ENCODE measurements at places on chromosomes 13 and 19. TPM values are rescaled to one million over a fixed set of nuclear protein-coding genes. Genes with fewer than 3 reads are reported as not detected.

DNA sequence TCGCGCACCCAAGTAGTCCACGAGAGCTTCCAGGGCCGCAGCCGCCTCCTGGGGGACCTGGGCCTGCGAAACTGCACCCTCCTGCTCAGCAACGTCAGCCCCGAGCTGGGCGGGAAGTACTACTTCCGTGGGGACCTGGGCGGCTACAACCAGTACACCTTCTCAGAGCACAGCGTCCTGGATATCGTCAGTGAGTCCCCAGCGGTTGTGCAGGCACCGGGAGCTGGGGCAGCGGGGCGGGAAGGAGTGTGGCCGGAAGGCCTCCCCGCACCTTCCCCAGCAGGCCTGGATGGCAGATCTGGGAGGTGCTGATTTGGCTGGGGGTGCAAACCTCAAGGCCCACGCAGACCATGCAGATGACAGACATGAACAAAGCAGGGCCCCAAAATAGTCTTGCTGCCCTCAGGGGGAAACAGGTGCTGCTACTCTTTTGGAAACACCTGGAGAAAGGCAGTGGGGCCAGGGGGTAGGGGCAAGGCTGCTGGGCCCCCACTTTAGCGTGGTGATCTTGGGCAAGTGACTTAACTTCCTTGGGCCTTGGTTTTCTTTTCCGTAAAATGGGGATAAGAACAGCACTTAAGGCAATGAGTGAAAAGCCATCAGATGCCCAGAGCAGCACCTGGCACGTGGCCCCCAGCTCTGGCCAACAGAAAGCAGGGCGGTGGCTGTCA, 4.0 kb downstream of the MAG start:
- H3K4me1 ChIP-seq, result no peaks in the 10 kb centered on the region
- DNase-seq, result no peak
- H3K27ac ChIP-seq, result no peak overlapping the region
- no peak overlapping the region for H3K4me3 ChIP-seq
- H3K36me3 ChIP-seq, result no peaks in the 10 kb centered on the region

DNA sequence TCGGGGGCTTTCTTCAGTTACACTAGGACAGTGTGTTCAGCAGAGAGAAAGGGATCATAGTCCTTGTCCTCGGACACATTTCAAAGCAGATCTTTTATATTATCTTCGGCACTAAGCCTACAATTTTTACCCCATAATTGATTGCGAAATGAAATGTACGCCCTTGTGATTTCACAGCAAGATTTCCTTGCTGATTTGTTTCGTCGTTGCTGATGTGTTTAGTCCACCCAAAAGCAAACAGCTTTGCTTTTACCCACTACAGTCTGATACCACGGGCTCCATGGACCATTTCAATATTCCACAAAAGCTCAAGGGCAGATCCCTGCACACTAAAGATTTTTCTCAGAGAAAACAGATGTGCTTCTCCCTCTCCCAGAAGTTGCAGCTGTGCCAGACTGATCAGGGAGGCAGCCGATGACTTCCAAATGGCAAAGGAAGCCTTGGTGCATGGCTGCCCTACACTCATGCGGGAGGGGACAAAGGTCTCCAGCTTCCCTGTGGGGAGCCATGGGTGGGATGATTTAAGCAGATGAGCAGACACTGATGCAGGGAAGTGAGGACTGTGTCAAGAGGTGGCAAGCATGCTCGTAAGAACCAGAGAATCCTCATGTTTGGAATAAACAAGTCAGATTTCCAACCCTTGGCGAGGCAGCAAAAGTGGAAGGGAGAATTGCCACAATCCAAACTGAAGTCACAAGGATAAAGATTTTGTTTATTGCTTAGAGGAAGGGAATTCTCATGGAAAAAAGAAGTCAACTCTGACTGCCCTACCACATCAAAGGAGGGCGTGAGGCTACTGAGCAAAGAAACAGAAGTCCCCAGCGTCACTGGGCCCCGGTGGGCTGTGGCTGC, 81.1 kb downstream of the STK24 start:
- H3K4me3 ChIP-seq, result peak overlapping the region; percentile 32
- H3K36me3 ChIP-seq, result peaks cover 8% of the 10 kb centered on the region
- peaks cover 87% of the 10 kb centered on the region for H3K4me1 ChIP-seq

- no peaks in the 10 kb centered on the region for H3K36me3 ChIP-seq
- H3K4me1 ChIP-seq, result peaks cover 5% of the 10 kb centered on the region
- no peaks in the 10 kb centered on the region for H3K27me3 ChIP-seq
Observed at GRCh38 chr19:4555657-4556561, 3.6 kb downstream of the SEMA6B start.

- H3K27me3 ChIP-seq, result no peaks in the 10 kb centered on the region
- no peaks in the 10 kb centered on the region for H3K36me3 ChIP-seq
- DNase-seq, result no peak
- H3K4me1 ChIP-seq, result peaks cover 20% of the 10 kb centered on the region
- H3K27ac ChIP-seq, result peak overlapping the region; percentile 39
Observed at GRCh38 chr13:43473437-43473836, 313.3 kb downstream of the ENOX1 start.

- no peak for DNase-seq
- peaks cover 31% of the 10 kb centered on the region for H3K36me3 ChIP-seq
- peaks cover 46% of the 10 kb centered on the region for H3K4me1 ChIP-seq
Observed at GRCh38 chr19:8307400-8307964, 676 bp downstream of the CD320 start.

- no peaks in the 10 kb centered on the region for H3K4me1 ChIP-seq
- H3K36me3 ChIP-seq, result no peaks in the 10 kb centered on the region
- no peaks in the 10 kb centered on the region for H3K27me3 ChIP-seq
Observed at GRCh38 chr13:26718872-26719271, 41.7 kb downstream of the GPR12 start.

DNA sequence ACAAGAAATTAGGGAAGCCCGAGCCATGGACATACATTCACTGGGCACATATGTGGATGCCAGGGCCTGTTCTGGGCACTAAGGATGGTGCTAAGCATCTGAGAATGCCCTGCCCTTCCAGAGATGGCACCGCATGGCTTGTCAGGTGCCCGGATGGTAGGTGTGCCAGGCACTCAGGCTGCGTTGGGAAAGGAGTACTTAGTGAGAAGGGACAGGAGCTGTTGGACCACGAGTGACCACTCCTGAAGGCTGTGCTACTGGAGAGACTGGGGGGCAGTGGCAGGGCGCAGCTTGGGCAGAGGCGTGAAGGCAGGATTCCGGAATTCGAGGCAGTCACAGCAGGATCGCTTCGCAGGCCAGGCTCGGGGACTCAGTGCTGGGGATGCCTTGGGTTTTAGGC, 38.0 kb upstream of the EHD2 start:
- no peaks in the 10 kb centered on the region for H3K27me3 ChIP-seq
- DNase-seq, result no peak
- H3K36me3 ChIP-seq, result peaks cover 74% of the 10 kb centered on the region

DNA sequence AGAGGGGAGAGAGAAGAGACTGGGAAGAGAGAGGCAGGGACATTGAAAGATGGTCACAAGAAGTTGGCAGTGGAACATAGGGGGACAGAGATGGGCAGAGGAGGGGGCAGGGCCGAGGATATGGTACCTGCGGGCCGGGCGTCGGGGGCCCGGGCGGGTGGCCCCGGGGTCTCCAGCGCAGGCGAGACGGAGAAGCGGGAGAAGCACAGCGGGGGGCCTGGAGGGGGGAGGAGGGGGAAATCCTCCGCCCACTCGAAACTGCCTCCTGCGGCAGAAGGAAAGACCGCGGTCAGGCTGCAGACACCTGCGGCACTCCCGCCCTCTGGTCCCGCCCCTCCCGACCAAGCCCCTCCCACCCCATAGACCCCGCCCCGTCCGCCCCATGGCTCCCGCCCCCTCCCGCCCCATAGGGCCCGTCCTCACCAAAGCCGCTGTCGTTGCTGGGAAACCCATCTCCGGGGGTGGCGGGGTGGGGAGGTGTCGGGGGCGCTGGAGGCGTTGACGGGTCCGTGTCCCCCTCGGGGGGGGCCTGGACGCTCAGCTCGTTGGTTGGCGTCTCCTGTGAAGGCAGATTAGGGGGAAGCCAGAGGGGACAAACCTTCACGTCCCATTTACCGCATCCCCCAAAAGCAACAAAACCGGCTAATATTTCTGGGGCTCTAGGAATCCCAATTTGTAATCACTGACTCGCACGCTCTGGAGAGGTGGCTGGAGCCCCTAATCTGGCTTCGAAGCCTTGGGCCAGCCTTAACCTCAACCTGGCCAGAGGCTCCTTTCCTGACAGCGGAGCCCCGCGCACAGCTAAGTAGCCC, 20.4 kb downstream of the LMTK3 start:
- H3K36me3 ChIP-seq, result no peaks in the 10 kb centered on the region
- H3K4me3 ChIP-seq, result peak overlapping the region; percentile 13
- H3K27ac ChIP-seq, result peak overlapping the region; percentile 36
- peaks cover 68% of the 10 kb centered on the region for H3K4me1 ChIP-seq
- no peak for DNase-seq
- peaks cover 7% of the 10 kb centered on the region for H3K27me3 ChIP-seq

DNA sequence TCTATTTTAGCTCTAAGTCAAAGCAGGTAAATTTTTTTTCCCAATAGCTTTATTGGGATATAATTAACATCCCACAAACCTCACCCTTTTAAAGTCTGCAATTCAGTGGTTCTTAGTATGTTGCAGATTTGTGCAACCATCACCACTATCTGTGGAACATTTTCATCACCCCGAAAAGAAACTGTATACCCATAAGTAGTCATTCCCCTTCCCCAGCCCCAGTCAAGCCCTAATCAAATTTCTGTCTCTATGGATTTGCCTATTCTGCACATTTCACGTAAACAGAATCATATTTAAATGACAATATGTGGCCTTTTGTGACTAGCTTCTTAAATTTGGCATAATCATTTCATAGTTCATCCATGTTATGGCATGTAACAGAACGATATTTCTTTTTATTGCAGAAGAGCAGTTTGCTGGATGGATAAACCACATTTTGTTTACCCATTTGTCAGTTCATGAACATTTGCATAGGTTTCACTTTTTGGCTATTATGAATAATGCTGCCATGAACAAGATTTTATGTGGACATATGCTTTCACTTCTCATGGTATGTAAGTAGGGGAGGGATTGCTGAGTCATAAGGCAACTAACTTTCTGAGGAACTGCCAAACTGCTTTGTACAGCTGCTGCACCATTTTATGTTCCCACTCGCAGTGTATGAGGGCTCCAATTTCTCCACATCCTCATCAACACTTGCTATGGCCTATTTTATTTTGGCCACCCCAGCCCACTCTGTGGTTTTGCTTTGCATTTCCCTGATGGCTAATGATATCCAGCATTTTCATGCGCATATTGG, 10.9 kb downstream of the SLC46A3 start:
- H3K36me3 ChIP-seq, result peaks cover 44% of the 10 kb centered on the region
- no peak overlapping the region for H3K27ac ChIP-seq
- H3K4me1 ChIP-seq, result no peaks in the 10 kb centered on the region
- no peaks in the 10 kb centered on the region for H3K27me3 ChIP-seq

DNA sequence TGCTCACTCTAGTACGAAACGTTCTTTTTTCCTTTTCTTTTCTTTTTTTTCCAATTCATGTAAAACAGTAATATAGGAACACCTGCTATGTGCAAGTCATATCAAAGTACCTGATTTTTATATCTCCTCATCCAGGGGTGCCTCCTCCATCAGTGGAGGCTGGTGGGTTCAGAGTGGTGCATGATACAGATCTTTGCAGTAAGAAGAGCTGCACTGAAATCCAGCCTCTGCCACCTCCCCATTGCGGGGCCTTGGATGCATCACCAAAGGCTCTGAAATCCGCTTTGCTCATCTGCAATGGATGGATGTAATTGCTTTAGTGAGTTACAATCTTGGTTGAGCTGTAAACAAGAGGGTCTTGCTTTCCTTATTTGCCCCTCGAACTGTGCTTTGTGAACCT, 38.3 kb downstream of the GPR12 start:
- H3K4me1 ChIP-seq, result no peaks in the 10 kb centered on the region
- DNase-seq, result peak; percentile 29
- H3K36me3 ChIP-seq, result no peaks in the 10 kb centered on the region
- no peak overlapping the region for H3K27ac ChIP-seq
- H3K4me3 ChIP-seq, result no peak overlapping the region

- no peaks in the 10 kb centered on the region for H3K4me1 ChIP-seq
- H3K27ac ChIP-seq, result no peak overlapping the region
- no peaks in the 10 kb centered on the region for H3K36me3 ChIP-seq
Observed at GRCh38 chr13:112451512-112452379, 75.6 kb downstream of the SPACA7 start.

DNA sequence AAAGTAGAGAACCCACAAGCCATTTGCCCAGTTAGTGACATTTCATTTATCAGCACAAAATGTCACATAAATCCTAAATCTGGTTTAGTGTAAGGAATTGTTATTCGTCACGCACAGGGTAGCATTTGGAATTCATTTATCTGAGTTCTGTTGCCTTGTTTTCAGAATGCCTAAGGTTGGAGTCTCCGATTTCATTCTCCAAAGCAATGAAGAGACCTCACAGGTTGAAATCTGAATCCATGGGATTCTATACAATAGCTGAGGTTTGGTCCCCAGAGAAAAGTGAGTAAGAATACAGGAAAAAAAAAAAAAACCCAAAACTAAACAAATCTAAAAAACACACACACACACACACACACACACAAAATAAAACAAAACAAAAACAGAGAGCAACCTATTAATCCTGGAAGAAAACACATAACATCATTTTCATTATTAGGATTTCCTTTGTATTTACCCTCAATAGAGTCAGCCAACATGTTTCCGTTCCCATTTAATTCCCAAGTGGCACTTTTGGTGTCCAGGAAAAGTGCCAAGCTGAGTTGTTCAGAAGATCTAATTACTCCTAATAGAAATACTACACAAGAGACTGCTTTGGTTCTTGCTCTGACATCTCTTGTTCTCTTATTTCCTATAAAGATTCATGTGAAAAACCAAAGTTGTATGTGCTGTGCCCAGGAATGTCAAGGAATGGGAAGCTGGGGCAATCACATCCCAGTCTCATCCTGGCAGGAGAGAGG, 36.2 kb upstream of the LRCH1 start:
- DNase-seq, result no peak
- no peak overlapping the region for H3K27ac ChIP-seq
- H3K36me3 ChIP-seq, result no peaks in the 10 kb centered on the region
- H3K27me3 ChIP-seq, result no peaks in the 10 kb centered on the region

DNA sequence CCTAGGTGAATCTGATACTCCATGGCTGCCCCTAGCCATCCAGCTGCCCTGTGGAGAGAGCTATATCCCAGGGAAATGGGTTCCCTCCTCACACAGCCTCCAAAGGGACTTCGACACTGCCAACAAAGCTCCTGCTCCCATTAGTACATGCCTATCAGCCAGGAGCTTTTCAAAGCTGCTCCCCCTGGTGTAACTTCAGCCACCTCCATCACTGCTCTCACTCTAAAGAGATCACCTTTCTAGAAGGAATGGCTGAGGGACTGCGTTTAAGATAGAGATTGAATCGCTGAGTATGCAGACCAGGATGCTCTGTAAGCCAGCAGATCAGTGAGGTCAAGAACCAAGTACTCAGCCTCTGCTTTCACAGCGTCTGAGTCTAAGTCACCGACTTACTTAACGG, 213.7 kb downstream of the NALCN start:
- no peaks in the 10 kb centered on the region for H3K4me1 ChIP-seq
- no peaks in the 10 kb centered on the region for H3K36me3 ChIP-seq
- no peak overlapping the region for H3K4me3 ChIP-seq
- DNase-seq, result no peak
- H3K27ac ChIP-seq, result no peak overlapping the region

Gene NKPD1
- total RNA-seq, result 0.26 TPM

Gene ZNF814
- total RNA-seq, result 6.1 TPM

Gene IZUMO1
- total RNA-seq, result not detected

Gene SPACA4
- total RNA-seq, result not detected

Gene MAST1
- total RNA-seq, result 0.83 TPM

Gene SIGLEC10
- total RNA-seq, result 4.1 TPM

Data from esophagus muscularis mucosa (tissue), 4 donors.